ENCODE measurements at places on chromosomes 2 and 18.

DNA sequence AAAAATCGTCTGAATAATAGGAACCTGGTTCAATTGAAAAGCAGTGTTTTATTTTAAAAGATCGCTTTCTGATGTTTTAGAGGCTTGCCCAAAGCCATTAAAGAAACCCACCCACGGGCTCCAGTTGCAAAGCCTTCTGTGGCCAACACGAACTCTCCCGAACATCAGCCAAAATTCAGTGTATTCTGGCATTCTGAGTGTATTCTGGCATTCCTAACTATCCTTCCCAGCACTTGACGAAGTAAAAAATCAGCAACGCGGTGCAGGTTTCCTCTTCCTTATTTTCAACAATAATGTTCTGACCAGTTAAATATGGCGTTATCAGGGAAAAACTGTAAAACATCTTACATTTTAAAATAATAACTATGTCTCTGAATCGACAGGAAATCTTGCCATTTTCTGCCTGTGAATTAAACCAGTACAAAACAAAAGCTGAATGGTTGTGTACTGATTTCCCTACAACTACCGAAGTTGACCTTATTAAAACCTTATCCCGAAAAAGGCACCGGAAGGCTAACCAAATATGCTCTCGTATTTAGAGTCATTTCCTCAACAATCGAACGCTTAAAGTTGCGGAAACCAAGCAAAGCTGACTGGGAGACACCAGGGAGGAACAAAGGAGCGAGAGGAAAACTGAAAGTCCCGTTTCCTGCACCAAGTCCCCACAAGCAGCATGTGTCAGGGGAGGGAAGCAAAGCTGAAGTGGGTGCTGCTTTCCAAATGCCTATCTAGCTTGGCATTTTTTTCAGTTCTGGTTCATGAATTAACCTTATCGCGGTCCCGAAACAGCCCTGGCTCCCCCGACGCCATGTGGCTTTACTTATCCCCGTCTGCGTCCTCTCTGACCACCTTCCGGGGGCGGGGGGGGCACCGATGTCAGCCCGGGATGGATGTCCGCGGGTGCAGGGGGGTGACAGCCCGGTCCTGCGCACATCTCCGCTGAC, 44.3 kb downstream of the ZNF516 start:
- DNase-seq = no peak

DNA sequence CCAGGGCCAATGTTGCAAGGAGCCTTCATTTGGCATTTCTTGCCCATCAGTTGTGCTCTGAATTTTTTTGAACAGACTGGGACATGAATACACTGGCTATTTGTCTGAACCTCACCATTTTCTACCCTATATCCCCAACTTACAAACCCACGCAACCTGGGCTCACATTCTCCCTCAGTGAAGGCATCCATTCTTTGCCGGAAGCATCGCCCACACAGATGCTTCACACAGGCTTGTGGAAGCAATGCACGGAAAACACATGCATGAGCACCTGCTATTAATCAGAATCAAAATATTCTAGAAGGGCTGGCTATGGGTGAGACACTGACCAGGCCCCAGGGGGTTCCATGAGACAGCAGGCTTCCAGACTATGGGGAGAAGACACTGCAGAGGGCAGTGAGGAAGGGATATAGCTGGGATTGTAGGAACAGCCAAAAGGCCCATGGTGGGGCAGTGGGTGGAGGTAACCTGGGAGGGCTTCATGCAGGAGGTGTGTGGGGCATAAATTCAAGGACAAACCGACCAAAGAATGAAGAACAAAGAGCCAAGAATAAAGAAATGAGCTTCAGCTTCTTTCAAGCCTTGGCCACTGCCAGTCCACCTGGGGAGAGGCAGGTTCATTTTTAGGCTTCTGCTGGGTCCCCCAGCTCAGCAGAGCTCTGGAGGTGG, 261.5 kb downstream of the CELF4 start:
- no peak for DNase-seq

DNA sequence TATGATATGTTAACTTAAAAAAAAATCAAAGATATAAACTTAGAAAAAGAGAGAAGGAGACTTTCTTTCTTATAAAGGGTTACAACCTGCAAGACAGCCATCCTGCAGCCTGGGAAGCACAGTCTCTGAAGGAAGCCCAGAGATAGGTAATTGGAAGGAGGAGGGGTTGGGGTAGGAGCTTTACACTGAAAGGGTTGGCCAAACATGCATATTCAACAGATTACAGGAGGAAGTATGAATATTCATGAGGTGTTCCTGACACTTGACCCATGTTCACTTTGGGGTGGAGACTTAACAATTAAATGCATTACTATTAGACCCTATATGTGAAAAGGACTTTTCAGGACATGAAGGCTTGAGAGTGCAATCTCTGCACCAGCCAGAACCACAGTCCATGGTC, 71.7 kb upstream of the CDH2 start:
- no peak for DNase-seq

- no peak for DNase-seq
These were observed 48.8 kb upstream of the LCLAT1 start for GRCh38 chr2:30398084-30398873.

DNA sequence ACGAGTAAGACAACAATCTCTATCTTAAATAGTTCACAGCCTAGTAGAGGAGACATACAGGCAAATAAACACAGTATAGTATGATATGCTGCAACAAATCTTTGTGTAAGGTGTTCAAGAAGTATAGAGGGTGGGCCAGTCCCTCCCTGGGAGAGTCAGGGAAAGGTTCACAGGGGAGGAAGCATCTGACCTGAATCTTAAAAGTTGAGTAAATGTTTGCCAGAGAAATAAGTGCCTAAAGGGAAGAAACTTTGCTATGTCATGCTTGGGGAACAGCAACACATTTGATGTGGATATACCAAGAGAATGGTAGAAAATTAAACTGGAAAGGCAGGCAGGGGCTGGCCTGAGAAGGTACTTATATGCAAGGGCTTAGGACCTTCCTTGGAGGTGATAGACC, 125.7 kb upstream of the CYP26B1 start:
- DNase-seq = no peak

DNA sequence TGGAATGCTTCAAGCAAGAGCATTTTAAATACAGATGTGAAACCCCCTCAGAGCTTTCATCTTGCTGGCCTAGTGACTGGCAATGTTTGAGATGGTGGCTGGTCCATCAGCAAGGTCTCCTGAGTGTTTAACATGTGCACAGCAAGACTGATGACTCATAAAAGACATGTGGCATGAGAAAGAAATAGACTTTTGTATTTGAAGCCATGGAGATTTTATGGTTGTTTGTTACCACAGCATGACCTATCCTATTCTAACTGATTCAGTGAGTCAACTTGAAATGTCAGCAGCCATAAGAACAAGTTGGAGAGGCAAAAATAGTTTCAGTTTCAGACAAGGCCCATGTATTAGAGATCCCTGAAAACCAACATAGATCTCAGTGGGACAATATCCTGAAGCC, 154.7 kb upstream of the LYPD1 start:
- DNase-seq = no peak

- DNase-seq = no peak
These were observed 17.8 kb downstream of the RASGRP3 start for GRCh38 chr2:33494155-33494779.

DNA sequence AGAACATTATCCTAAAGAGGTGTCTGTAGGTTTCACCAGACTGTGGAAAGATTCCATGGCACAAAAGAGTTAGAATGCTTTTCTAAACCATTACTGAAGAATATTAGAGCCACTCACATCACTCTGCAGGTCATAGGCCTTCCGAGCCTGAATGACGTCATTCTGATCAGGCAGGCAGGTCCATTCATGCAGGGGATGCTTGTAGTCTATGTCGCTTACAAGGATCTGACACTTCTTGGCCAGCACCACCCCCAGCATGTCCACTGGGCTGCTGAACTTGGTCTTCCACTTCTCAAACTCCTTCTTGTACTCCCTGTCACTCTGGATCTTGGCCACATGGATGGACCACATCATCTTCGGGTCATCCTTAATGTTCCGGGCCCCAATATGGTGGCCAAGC, 120.1 kb downstream of the NEB start:
- no peak for DNase-seq

DNA sequence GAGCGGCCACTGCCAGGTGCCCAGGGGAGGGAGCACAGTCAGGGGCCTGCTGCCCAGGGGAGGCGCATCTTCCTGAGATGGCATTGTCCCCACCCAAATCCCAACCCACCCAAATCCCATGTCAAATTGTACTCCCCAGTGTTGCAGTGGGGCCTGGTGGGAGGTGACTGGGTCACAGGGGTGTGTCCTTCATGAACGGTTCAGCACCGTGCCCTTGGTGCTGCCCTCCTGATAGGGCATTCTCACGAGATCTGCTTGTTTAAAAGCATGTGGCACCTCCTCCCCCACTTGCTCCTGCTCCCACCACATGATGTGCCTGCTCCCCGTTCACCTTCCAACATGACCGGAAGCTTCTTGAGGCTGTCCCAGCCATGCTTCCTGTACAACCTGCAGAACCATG, 27.6 kb downstream of the ANKMY1 start:
- no peak for DNase-seq

- DNase-seq = no peak
These were observed 75.6 kb downstream of the LRP2 start for GRCh38 chr2:169286624-169287231.

DNA sequence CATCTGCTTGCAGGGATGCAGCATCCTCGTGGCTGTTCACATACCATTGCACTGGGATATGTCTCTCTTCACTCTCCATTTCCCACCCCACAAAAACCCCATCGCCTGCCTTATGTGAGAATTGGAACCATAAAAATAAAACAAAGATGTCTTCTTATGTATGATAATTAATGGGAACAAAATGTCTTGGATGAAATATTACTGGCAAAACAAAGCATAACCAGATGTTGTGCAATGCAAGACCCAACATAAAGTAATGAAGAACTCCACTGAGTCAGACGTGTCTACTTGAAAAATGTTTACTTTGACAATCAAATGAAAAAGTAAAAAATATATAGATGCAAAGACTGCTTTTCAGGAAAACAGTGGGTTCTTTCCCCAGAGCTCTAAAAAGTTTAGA, 611.3 kb upstream of the SYT4 start:
- no peak for DNase-seq

GRCh38 chr2:205706769-205707381, 24.6 kb downstream of the NRP2 start:
- DNase-seq = no peak

DNA sequence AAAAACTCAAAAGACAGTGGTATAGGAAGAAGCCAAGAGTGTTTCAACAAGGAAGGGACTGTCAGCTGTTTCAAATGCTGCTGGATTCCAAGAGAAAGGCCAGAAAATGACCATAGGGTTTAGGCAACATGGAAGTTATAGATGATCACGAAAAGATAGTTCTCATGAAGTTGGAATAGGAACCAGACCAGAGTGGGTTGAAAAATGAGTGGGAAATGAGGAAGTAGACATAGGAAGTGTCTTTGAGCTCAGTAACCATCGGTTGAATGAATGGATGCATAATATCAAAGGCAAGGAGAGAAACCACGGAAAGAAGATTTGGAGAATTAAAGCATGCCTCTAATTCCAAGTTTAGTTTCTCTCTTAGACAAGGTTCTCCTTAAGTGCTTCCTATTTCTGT, 1.3 kb downstream of the NCAPH start:
- DNase-seq = no peak

DNA sequence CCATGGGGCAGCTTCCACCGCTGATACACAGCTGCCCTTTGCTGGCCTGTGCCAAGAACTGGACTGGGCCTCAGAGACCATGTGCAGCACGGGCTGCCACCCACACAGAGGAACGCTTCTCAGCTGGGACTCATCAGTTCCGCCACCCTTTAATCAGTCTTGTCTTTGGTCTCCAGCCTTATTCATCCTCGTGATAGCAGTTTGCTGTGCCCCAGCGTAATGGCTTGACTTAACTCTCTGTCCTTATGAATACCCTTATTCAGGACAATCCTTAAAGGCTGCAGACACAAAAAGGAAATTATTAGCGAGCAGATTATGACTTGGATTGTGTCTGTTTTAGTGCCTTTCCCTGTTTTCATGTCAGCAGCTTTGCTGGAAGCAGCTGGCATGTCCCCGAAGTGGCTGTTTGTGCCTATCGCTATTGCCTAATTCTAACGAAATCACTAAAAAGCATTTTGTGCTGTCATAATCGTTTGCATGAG, 108.9 kb upstream of the DAPL1 start:
- no peak for DNase-seq

- no peak for DNase-seq
These were observed 167.3 kb upstream of the ALKAL2 start for GRCh38 chr2:455015-455705.

GRCh38 chr2:20957788-20958525, 85.9 kb downstream of the APOB start:
- DNase-seq = no peak

- DNase-seq = no peak
These were observed 515.9 kb downstream of the EIPR1 start for GRCh38 chr2:2861666-2862240.

- no peak for DNase-seq
These were observed 11.8 kb downstream of the DAPL1 start for GRCh38 chr2:158806941-158807340.

DNA sequence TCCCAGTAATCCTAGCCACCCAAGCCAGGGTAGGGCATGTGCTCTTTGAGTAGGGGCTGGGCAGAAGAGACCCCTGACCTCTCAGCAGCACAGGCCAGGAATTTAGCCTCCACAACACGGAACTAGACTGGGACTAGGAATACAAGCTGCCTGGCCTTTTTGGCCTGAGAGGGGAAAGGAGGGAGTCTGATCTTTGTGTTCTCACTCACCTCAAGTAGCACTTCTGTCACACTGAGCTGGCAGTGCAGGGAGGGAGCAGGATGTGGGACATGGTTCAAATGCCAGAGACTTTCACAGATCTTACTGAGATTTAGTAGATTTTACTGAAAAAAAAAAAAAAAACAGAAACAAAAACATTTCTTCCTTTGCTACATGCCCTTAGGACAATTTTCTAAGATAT, 395.2 kb downstream of the CMPK2 start:
- no peak for DNase-seq

DNA sequence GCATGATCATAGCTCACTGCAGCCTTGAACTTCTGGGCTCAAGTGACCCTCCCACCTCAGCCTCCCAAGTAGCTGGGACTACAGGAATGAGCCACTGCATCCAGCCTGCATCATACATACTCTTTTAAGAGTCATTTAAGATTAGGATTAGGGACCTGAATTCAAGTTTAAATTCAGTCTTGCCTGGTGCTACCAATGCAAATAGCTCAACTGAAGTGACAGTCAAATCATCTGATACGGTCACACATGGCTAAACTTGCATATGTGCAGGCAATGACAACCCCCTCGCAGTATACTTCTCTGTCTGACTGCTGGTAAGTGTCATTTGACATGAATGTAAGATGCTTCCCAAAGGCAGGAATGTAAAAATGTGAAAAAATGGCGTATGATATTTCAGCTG, 31.8 kb upstream of the TMEM131 start:
- DNase-seq = no peak

DNA sequence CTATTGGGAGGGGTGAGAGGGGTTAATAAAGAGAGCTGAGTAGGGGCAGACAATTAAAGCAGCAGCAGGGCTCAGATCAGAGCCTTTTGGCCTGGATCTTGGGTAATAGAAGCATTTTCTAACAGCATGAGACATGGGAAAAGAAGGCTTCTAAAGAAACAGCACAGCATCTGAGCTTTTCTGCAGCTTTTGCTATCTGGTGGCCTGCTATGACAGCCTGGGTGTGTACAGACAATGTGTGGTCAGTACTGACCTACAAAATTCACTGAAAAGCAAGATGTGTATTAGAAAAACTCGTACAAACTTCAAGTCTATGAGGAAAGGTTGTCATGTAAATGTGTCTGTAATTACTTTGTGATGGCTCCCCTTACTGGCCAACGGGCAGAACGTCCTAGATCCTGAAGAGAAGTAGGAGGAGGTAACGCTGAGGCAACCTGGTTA, 95.6 kb downstream of the GALNT3 start:
- no peak for DNase-seq

Measured in effector CD8-positive, alpha-beta T cell (primary cell).